ENCODE measurements at places on chromosomes 6 and 20.

DNA sequence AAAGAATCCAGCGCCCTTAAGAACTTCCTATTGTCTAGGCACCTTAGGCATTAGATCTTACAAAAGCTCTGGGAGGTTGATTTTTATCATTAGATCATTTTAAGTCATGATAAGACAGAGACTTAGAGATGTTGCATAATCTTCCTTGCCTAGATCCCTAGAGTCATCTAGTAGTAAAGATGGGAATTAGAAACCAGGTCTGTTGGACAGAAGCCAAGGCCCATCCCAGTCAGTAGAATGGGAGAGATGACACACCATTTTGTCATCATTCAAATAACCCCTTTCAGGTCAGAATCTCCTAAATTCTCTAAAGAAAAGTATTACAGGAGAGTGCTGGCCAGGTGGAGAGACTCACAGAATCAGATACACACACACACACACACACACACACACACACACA, 579.1 kb downstream of the BMP2 start:
- no peak for DNase-seq

- no peak for DNase-seq
Observed at GRCh38 chr6:37618916-37619590, 78.6 kb downstream of the MDGA1 start.

DNA sequence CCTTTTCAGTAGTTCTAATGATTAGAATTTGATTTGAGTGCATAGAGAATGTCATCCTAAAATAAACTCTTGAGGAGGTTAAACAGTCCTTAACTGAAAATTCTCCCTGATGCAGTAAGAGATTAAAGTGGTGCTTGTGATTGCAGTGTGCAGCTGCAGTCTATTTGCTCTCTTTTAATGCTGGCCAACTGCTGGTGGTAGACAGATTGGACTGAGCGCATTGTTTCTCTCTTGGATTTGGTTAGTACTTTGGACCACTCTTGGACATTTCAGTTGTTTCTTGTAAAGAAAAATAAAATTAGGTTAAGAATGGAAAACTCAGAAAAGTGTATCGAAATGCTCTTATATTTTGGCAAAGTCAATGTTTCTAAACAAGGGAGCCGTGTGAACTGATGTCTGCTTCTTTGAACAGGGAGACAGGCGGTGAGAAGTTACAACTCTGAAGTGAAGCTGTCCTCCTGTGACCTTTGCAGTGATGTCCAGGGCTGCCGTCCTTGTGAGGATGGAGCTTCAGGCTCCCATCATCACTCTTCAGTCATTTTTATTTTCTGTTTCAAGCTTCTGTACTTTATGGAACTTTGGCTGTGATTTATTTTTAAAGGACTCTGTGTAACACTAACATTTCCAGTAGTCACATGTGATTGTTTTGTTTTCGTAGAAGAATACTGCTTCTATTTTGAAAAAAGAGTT, 127.2 kb downstream of the CD109 start:
- DNase-seq, result no peak

- DNase-seq, result no peak
Observed at GRCh38 chr6:168916576-168917211, 337.0 kb downstream of the THBS2 start.

DNA sequence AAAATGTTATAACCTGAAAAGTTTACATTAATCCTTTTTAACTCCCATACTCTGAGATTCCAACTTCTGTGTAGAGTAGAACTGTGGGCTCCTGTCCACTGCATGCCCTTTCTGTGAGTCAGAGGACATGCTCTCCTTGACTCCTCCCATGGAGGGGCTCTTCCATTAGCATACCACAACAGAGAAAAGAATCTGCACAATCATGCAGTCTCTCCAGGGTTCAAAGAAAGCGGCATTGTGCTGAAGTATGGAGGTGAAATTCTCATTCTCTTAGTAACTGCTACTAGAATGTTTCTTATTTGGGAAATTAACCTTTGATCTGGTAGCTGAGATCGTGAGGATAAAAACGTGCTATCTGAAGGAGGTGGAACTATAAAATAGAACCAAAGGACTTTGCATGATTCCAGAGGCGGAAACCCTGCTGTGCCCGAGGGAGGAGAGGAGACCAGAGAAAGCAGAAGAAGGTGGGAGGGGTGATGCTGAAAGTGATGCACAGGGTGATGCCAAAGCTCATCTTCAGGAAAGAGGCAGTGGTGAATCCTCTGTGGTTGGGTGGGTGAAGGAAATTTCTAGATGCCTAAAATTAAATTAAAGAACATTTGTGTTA, 202.2 kb upstream of the PCSK2 start:
- no peak for DNase-seq

- DNase-seq, result no peak
Observed at GRCh38 chr20:51165131-51165530, 142.2 kb upstream of the KCNG1 start.

DNA sequence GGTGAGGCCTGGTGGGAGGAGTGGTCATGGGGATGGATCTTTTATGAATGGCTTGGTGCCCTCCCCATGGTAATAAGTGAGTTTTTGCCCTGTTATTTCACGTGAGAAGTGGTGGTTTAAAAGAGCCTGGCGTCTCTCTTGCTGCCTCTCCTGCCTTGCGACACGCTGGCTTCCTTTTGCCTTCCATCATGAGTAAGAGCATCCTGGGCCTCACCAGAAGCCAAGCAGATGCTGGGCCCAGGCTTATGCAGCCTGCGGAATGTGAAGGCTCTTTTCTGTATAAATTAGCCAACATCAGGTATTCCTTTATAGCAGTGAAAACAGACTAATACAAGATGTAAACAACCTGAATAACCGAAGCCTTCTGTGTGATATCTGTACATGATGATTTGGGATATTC, 27.6 kb downstream of the VTA1 start:
- DNase-seq, result no peak

All from activated CD8-positive, alpha-beta memory T cell treated with anti-CD3 and anti-CD28 coated beads for 1 hour (primary cell).